ENCODE measurements at places on chromosomes 11 and 22.
A peak's percentile ranks its signal among the peaks of the same experiment; 100 is the strongest.

DNA sequence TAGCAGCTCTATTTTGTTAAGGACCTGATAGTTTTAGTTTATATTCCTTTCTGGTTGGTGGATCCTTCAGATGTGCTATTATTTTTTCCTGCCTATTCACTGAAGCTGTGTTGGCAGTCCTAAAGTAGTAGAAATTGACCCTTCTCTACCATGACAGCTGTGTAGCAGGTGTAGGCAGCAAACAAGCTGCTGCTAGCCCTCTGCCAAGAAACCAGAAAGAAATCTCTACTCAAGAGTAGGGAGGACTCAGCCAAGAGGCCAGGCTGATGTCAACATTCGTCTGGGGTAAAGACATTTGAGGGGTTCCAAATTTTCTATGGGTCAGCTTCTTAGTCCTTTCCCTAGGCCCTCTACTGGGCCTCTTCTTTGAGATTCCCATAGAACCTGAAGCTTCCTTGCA lies 51.2 kb downstream of the CSTF3 start:
- no peak for DNase-seq

GRCh38 chr11:35207471-35208403 lies 68.8 kb downstream of the CD44 start:
- DNase-seq = no peak

- no peak for DNase-seq
These were observed 105.1 kb downstream of the FEZ1 start for GRCh38 chr11:125390946-125391345.

DNA sequence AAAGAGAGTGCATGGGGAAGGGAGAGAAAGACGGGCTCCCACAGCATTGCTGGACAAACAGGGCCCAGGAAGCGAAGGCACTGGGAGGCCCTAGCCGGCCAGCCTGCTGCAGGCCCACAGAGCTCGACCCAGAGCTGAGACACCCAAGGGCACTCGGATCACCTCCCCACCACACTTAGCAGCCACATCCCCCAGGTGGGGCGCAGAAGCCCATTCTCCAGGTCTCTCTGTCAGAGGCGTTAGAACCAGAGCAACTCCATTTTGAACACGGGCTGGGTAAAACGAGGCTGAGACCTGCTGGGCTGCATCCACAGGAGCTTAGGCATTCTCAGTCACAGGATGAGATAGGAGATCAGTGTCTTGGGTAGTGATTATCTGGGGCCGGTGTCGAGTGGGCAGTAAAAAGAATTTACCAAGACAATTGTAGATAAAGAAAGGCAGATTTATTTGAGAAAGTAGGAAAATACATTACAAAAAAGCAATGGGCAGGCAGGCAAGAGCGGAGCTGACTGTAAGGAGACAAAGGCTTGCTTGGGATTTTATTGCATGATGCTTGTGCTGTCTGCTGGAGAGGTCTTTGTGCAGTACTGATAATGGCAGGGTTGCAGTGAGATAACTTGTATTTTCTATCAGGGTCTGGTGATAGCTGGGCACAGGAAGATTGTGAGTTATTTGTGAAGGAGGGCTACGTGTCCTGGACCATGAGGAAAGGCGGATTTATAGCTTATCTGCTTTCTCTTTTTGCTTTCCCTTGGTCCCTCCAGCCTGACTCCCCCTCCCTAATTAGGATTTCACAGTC lies 13.4 kb upstream of the CAPN5 start:
- DNase-seq = peak; percentile 65

DNA sequence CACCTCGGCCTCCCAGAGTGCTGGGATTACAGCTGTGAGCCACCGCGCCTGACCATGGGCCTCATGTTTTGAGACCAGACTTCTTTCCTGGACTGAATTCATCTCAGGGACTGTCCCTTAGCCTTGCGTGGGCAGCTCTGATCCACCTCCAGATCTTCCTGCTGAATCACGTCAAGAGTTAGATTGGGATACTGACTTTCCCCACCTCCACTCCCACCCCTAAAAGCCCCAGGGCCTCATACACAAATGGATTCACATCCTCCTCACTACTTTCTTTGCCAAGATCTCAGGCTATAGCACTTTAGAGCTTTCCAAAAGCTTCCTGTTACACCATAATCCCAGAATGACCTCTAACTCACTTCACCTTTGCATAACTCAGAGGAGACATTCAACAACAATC lies 12.1 kb downstream of the CCDC87 start:
- DNase-seq = no peak

- DNase-seq = peak; percentile 59
These were observed 74.6 kb upstream of the SEPTIN5 start for GRCh38 chr22:19639610-19640135.

DNA sequence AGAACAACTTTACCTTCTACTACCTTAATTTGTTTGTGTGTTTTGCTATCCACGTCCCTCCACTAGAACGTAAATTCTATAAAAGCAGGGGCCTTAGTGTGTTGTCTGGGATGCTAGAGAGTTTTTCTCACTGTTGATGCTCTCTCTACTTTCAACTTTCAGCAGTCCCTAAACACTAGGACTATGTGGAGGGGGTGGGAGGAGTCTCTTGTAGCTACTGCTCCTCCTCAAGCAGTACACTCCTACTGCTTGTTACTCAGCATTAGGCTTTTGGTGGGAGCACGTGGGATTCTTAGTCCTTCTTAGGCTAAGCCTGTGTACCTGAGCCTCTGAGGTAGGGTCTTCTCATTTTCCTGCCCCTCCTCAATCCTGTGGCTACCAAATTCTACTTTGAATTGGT lies 56.3 kb downstream of the ARHGAP20 start:
- no peak for DNase-seq
